ENCODE measurements at places on chromosomes 13 and 19. TPM values are rescaled to one million over a fixed set of nuclear protein-coding genes. Genes with fewer than 3 reads are reported as not detected.

SPIB gene
- total RNA-seq = 1.7 TPM

MBD3L3 gene
- total RNA-seq = not detected

ZNF433 gene
- total RNA-seq = 10.7 TPM

IGFL3 gene
- total RNA-seq = not detected

CYP2S1 gene
- total RNA-seq = 4.0 TPM

TLE6 gene
- 21.0 TPM for total RNA-seq

ZNF101 gene
- total RNA-seq = 15.6 TPM

DACH1 gene
- total RNA-seq = 37.1 TPM

PNMA8C gene
- total RNA-seq = 0.19 TPM

NCR1 gene
- not detected for total RNA-seq

URAD gene
- total RNA-seq = not detected

SULT2A1 gene
- total RNA-seq = not detected

Measured in progenitor cell of endocrine pancreas (in vitro differentiated cells).